ENCODE measurements at places on chromosomes 4 and X.

DNA sequence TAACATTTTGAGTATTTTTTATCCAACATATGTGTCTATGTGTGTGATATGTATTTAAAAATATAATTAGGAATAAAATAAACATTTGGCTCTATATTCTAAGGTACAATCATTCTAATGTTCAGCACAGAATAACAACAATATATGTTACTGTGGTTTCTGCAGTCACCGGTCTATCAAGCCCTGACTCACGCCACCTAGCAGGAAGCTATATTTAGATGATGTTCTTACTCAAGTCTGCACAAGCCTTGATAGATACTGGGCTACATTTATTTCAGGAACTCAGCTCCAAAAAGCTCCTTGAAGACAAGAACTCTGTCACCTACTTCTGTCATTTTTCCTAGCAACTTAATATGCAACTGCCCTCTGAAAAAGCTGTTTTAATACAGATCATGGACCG lies 152.0 kb upstream of the FTHL17 start:
- no peak for DNase-seq

DNA sequence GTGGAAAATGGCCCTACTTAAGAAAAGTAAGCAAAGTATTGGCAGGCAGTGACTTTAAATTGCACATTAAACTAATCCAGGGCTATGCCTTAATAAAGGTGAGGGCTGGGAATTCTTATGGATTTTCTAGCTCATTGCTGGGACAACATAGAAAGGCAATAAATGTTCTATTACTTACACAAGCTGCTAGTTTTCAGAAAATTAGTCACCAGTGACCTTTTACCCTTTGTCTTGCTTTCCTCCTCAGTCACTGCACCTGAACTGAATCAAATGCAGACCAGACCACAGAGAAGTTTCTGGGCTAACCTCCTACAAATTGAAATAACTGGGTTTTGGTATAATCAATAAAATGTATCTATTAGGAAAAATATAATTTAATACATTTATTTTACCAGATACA lies 694.4 kb upstream of the FAM241A start:
- DNase-seq: no peak

- peak; percentile 14 for DNase-seq
Observed at GRCh38 chrX:153507484-153508178, 9.8 kb upstream of the ATP2B3 start.

GRCh38 chr4:24475756-24476155 lies 108.6 kb downstream of the DHX15 start:
- DNase-seq: no peak

GRCh38 chrX:48107717-48108116 lies 22.7 kb upstream of the SPACA5B start:
- DNase-seq: no peak
